ENCODE measurements at places on chromosomes 5 and 9.

GRCh38 chr5:126070481-126070880 is 352.7 kb upstream of the GRAMD2B start:
- no peak for DNase-seq

DNA sequence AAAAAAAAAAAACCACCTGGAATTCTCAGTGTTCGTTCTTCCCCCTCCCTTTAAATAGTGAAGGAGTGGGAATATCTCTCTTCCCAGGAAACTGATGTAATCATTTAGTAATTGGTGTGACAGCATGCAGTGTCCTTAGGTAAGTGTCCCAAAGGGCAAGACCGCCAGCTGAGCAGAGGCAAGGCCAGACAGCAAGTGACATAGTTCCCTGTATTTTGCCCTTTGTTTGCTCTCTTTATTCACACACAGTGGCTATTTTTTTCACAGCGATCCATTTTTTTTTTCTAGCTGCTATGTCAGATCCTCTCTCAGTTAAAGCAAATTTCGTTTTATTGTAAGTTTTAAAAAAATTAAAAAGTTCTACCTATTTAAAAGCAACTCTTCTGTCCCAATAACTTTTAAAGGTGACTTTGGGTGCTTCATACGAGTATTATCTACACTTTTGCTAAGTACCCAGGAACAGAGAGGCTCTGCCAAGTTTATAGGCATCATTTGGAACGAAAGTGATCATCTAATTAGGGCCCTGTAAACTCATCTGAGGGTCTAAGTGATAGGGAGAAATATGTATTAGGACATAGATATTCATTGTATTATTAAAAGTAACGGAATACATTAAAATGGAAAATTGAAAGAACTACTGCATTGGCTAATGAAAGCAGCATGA is 98.2 kb upstream of the ALDH1A1 start:
- DNase-seq, result no peak

GRCh38 chr5:67160985-67161384 is 35.6 kb downstream of the CD180 start:
- no peak for DNase-seq

DNA sequence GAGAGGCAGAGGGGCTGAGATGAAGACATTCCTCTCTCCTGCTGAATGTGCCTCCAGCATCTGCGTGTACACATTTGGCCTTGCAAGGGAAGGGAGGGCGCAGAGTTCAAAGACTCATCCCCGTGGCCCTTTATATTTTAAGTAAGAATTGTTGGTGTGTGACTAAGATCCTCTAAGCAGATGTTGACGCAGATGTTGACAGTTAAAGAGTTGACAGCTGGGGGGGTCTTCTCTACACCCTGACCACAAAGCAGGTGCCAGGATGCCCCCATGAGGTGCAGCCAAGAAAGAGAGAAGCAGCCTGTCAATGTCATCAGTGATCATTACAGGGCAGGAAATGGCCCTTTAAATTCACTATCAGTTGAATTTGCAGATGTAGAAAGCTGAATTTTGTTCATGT is 262.9 kb downstream of the IRX1 start:
- no peak for DNase-seq

GRCh38 chr9:114785866-114786650 is 19.8 kb downstream of the TNFSF15 start:
- DNase-seq, result no peak

- no peak for DNase-seq
Observed at GRCh38 chr5:108193021-108193795, 188.7 kb downstream of the FBXL17 start.

- DNase-seq, result no peak
Observed at GRCh38 chr5:145587710-145588109, 247.4 kb downstream of the PRELID2 start.

GRCh38 chr5:112848116-112848811 is 12.8 kb upstream of the SRP19 start:
- no peak for DNase-seq

GRCh38 chr9:13716090-13716489 is 436.6 kb upstream of the MPDZ start:
- no peak for DNase-seq

DNA sequence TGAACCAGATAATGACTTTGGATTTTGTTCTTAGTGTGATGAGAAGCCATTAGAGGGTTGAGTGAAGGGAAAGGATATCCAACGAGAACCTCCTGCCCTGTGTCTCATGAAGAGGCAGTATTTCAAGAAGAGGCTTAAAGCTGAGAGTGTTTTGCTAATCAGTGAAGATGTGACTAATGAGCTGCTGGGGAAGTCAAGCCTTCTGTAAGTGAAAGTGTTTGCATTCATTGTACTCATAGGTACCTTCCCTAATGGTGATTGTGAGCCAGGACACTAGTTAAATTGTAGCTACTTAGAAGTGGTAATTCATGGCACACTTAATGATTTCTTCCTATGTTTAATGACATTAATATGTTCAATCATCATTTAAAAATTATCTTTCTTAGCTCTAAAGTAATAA is 23.7 kb downstream of the PIP5K1B start:
- no peak for DNase-seq

GRCh38 chr5:153504726-153505125 is 14.3 kb downstream of the GRIA1 start:
- no peak for DNase-seq

DNA sequence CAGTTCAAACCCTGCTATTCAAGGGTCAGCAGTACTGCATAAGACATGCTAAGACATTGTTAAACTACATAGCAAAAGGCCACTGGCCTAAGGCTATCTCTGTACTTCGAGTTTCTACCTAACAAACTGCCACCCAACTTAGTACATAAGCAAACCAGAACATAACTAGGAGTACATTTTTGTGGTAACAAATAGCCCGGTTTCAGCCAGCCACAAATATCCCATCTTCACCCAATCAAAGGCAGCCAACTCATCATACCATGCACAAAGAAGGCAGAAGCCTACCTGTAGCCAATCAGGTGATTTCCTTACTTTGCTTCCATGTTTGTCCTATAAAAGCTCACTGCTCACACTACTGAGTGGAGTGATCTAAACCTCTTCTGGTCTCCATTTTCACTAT is 201.4 kb downstream of the SMARCA2 start:
- no peak for DNase-seq

DNA sequence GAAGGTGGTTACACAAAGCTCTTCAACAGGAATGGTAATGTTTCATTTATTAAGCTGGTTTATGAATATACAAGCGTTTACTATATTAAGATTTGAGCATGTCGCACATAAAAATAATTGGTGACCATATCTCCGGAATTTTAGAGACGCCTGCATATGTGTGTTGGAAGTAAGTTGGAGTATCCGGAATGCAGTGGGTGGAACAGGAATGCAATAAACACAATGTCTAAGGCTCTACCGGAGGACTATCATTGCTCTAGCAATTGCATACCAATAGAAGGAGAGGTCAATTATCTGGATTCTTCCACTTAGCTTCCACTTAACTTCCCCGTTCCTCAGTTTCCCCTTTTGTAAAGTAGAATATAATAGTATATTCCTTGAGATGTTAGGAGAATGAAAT is 1.1 kb upstream of the CEP78 start:
- no peak for DNase-seq

DNA sequence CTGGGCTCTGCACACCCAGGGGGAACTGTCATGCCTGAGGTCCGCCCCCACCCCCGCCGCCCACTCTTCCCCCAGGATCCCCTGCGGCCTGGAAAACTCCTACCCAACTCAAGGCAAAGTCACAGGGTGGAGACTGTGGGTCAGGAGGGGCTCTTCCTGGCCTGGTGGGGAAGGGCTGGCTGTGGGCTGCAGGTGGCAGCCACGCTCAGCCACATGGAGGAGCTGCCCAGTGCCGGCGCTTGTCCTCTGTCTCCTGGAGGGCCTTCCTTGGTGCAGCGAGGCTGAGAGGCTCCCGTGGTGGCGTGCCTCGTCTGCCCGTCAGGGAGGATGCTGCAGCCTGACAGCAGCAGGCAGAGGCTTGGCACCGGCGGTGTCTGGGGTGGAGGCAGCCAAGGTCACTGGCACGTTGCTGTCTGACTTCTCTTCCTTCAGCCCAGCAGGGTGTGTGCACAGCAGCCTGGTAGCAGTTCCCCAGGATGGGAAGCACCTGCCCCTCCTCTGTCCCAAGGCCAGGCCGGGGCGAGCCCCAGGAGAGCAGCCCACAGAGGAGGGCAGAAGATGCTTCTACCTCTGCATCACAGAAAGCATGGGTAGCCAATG is 78.1 kb downstream of the ADAMTS2 start:
- DNase-seq, result no peak

DNA sequence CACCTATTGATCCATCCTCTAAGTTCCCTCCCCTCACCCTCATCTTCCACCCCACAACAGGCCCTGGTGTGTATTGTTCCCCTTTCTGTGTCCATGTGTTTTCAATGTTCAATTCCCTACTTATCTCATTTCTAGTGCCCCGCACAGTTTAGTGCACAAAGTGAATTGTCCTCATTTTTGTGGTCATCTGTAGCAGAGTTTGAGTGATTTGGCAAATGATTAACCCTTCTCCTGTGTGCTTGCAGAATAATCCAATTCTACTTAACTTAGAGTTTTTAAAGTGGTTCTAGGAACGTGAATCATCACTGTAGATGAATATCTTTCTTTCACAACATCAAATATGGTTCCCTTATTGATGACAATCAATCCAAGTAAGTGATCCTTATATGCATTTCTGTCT is 6.3 kb upstream of the HAPLN1 start:
- DNase-seq, result no peak

GRCh38 chr9:110069326-110070248 is 138.4 kb downstream of the C9orf152 start:
- no peak for DNase-seq

DNA sequence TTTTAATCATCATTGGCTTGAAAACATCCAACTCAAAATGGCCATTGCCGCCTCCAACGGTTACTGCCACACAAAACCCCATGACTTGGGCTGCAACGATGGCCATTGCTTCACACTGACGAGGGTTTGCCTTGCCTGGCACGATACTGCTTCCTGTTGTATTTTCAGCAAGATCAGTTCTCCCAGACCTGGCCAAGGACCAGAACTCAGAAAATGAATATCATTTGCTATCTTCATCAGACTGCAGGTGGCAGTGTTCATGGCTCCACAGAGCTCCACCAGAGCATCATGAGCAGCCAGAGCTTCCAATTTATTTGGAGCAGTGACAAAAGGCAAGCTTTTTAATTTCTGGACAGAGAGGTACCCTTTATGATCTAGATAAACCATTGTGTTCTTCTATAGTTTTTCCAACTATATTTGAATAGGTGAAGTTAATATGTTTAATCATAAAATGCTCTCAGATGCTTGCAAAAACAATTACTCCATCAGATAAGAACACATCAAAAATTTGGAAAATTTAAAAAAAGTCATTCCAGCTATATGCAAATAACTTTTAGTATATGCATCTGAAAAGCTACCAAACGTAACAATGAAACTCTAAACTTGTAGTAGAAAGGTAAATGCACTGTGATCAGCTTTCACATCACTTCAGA is 10.4 kb downstream of the AMACR start:
- no peak for DNase-seq

DNA sequence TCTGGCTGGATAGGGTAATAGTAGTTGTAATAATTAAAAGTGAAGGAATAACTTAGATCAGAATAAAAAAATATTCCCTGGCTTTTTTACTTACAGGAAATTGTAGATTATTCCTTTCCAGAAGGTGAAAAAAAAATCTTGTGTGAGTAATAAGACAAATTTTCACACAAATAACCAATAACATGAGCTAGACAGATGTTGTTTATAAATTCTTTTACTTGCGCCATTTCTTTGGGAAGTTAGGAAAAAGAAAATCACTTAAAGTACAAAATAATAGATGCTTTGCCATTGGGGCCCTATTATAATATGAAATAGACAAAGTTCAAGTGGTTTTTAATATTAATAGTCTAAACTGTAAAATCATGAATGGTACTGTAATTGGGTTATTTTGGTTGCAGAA is 204.1 kb downstream of the ARRDC3 start:
- no peak for DNase-seq

DNA sequence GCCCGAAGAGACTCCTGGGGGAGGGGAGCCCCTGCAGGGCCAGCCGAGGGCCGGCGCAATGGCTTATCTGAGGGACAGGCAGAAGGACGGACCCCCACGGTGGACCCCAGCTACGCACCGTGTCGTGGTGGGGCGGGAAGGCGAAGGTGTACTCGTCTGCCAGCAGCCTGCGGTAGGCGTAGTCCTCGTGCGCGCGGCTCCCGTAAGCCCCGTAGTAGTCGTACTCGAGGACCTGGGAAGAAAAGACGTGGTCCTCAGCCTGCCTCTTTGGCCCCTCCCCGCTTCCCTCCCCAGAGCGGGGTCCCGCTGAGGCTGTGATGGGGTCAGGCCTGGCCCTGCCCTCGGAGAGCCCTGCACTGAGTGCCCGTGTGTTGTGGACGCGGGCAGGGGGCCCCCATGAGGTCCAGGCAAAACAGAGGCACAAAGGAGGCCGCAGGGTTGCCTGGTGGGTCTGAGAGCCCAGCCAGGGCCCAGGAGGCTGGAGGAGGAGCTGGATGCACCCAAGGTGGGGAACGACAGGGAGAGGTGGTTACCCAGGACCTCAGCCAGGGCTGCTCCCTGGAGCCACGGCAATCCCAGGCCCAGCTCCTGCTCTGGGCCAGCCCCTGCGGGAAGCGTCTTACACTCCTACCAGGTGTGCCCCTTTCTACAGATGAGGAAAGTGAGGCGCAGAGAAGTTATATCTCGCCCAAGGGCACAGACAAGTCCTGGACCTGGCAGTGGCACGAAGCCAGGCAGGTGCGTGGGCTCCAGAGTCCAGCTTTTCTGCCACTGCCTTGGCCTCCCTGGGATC is 35.2 kb downstream of the SARDH start:
- DNase-seq, result no peak

GRCh38 chr9:1913631-1914330 is 101.4 kb upstream of the SMARCA2 start:
- DNase-seq, result no peak

DNA sequence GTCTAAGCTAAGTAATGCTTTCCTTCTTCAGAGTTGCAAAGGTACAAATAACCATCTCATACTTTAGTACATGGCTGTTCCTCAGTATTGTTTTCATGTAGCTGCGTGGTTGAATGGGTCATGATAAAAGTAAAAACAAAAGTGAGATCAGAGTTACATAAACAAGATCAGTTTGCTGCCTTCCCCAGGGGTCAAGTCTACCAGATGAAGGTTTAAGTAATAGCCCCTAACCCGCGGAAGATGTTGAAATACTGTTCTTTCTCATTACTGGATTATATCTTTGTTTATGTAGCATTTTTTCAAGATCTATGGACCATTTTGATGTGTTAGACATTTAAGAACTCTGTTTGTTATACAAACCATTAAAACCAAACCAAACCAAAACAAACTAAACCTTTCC is 34.1 kb upstream of the ARRDC3 start:
- no peak for DNase-seq

Data from NCI-H187 (cell line).